Kidney tubule cell (primary cell): ENCODE measurements at places on chromosomes 4 and X.

- peak; percentile 11 for DNase-seq
Measured at GRCh38 chrX:108304210-108304609, 134.0 kb downstream of the COL4A6 start.

DNA sequence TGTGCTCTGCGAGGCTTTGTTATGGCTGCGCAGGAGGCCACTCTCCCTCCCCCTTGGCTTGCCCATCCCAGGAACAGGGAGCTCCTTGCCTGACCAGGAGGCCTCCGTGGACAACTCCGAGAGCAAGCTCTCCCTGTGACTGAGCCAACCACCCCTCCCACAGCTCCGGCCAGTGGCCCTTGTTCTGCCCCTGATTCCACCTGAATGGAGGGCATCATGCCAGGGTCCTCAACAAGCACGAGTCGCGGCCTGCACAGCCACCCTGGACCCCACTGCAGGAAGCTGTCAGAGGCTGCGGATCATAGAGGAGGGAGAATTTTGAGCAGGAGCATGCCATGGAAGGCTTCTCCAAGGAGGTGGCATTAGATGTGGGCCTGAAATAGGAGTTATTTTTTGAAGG lies 44.8 kb upstream of the GRPEL1 start:
- no peak for DNase-seq

DNA sequence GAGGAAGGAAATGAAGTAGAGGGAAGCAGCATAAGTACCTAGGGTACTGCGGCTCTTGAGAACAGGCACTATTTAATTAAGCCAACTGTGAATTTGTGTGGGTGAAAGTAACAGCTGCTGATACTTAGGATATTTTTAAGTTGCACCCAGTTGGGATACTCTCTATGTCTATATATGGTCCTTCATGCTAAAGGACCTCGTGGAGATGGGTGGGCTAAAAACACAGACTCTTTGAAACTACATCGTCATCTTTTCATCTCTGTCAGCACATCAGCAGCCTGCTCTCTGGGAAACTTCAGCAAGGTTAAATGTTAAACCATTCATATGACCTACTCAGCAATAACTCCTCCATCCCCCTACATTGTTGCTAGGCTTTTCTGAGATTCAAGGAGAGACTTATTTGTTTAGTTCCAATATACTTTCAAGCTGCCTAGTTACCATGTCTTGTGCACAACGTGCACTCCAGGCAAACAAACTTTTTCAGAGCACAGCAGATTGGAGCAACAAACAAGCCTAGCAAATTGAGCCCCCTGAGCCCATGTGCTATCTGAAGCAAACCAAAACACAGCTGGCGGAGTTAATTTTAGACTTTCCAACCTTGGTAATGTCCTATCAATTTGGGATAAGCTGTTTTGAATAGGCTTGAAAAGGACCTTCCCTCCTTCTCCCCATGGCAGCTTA lies 6.2 kb upstream of the MOB1B start:
- DNase-seq: peak; percentile 60

GRCh38 chrX:130145123-130145522 lies 20.5 kb downstream of the AIFM1 start:
- no peak for DNase-seq

DNA sequence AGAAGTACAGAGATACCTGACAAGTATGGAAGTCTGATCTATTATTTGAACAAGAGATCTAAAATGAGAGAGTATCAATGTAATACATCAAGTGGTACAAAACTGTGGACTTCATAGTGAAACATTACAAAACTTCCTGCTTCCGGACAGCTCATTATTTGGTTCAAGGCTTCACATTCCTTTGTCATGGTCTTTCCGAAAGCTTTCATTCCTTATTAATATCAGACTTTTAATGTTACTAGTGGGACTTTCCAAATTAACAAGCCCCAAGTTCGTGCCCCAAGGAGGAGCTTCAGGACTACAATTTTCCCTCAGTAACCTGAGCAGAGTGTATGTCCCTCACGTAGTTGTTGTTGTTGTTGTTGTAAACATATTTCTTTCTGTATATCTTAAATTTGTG lies 1.2 kb downstream of the CHIC2 start:
- DNase-seq: peak; percentile 66

- DNase-seq: no peak
Measured at GRCh38 chr4:104829761-104830160, 316.9 kb upstream of the TET2 start.

- DNase-seq: no peak
Measured at GRCh38 chrX:18491587-18492340, 66.4 kb downstream of the CDKL5 start.

DNA sequence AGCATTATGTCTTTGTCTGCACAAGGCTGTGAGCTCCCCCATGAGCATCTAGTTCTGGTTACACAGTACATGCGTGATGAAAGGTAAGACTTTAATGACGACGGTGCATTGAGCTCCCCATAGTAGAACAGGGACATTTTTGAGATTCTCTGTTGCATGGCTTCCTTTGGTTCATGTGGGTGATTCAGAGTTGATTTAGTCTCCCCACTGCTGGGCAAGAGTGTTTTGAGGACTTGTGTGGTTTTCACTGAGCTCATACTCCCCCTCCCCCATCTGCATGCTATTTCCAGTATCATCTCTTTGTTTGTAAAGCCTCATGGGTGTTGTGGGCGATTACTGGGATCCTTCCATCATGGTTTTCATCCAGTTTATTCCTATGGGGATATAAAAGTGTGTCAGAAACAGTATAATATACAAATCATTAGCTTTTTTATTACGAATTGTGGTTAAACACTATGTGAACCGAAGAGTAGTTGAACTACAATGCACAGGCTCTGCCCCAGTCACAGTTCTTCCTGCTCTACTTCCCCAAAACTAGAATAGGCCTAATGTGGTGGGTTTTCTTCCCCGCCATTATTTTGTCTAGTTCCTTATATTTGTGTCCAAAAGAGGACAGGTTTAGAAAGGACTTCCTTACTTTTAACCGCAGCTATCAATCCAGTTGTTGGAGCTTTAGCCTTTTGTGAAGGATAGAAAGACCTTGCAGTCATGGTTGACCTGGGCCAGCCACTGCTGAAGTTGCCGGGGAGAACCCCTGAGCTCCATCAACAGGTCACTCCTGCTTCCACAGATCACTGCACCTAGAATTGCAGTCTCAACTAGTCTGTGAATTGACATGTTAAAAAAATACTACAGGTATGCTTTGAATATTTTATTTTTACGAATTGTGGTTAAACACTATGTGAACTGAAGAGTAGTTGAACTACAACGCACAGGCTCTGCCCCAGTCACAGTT lies 30.4 kb downstream of the KIT start:
- no peak for DNase-seq

- no peak for DNase-seq
Measured at GRCh38 chrX:124035657-124036056, 74.2 kb downstream of the STAG2 start.

- DNase-seq: no peak
Measured at GRCh38 chrX:150192816-150193215, 170.3 kb upstream of the MAMLD1 start.
